ENCODE measurements at places on chromosomes 3 and 15.

DNA sequence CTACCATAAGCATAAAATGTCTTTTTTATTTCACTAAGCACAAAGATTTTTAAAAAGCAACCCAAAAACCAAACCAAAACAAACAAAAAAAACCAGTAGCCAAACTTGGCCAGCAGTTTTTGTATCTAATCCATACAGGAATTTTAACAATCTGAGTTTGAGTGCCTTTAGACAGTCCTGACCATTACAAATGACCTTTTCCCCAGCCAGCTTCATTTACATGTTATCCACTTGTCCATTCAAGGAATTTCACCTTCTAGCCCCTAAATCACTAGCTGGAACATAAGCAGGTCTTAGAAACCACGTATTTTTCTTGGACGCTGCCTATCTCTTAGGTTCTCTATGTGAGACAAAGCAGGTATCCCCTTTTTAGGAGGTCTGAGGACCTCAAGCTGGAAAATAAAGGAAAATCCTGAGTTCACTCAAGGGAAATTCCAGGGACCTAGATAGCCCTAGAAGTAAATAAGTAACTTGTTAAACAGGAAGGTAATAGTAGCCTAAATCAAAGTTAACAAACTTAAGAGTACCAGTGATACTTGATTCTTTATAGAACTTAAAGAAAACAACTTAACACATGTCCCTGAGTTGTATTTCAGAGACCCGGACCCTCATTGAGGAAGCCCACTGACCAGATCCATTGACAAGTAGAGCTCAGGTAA, 34.2 kb downstream of the CIP2A start:
- peaks cover 16% of the 10 kb centered on the region for H3K4me1 ChIP-seq
- H3K4me3 ChIP-seq: no peak overlapping the region
- H3K27ac ChIP-seq: peak overlapping the region; percentile 28
- DNase-seq: no peak

- H3K4me1 ChIP-seq: no peaks in the 10 kb centered on the region
- DNase-seq: no peak
- H3K27ac ChIP-seq: no peak overlapping the region
- H3K27me3 ChIP-seq: no peaks in the 10 kb centered on the region
These were observed 13.0 kb downstream of the THBS1 start for GRCh38 chr15:39593656-39594445.

DNA sequence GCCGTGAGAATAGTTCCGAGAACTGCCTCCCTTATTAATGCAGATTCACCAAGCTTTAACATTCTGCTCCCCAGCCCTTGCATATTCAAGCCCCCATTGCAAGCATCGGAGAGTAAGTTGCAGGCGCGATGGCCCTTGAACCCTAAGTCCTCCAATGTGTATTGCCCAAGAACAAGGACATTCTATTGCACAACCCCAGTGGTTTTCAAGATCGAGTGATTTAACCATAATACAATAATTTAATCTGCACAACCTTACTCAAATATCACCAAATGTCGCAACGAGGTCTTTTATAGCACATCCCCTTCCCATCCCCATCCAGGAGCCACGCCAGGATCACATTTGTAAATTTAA, 21.7 kb upstream of the PLXND1 start:
- peaks cover 9% of the 10 kb centered on the region for H3K4me1 ChIP-seq
- DNase-seq: no peak
- peak overlapping the region; percentile 53 for H3K4me3 ChIP-seq
- H3K27me3 ChIP-seq: no peaks in the 10 kb centered on the region
- peak overlapping the region; percentile 90 for H3K27ac ChIP-seq

DNA sequence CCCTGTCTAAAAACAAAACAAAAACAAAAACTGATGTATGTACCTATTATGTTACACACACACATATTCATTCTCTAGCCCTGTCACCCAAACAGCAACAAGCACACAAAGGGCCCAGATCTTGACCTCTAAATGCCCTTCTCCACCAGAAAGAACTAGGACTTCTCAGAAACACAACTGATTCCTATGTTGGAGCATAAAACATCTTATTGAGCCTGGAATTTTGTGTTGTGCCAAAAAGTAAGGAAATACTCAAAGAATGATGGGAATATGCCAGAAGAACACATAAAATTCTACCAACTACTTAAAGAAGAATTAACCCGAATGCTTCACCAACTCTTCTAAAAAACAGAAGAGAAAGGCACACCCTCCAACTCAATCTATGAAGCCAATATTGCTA, 66.7 kb upstream of the OCA2 start:
- H3K4me3 ChIP-seq: no peak overlapping the region
- no peaks in the 10 kb centered on the region for H3K27me3 ChIP-seq
- no peak overlapping the region for H3K27ac ChIP-seq
- H3K36me3 ChIP-seq: peaks cover 17% of the 10 kb centered on the region
- no peaks in the 10 kb centered on the region for H3K4me1 ChIP-seq

DNA sequence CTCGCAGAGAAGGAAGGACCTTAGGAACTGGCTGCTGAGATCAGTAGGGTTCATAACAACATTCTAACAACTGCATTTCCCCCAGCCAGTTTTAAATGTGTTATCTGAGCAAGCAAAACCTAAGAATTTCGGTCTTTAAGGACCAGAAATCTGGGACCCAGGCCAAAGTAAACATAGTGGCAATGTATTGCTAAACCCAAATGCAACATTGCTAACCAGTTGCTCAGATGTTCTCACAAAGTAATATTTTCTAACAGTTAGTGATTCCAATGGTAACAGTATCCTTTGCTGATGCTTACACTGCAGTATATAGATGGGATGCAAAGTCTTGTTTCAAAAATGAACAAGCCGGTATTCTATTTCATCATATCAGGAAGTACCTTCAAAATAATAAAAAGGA, 254.3 kb downstream of the RYR3 start:
- H3K4me1 ChIP-seq: no peaks in the 10 kb centered on the region
- no peak overlapping the region for H3K27ac ChIP-seq
- H3K27me3 ChIP-seq: no peaks in the 10 kb centered on the region
- DNase-seq: no peak
- H3K36me3 ChIP-seq: no peaks in the 10 kb centered on the region

- H3K36me3 ChIP-seq: no peaks in the 10 kb centered on the region
- DNase-seq: no peak
- no peak overlapping the region for H3K4me3 ChIP-seq
- no peak overlapping the region for H3K27ac ChIP-seq
- H3K27me3 ChIP-seq: no peaks in the 10 kb centered on the region
These were observed 85.0 kb upstream of the GALNT15 start for GRCh38 chr3:16089521-16089920.

- no peaks in the 10 kb centered on the region for H3K36me3 ChIP-seq
- H3K4me3 ChIP-seq: no peak overlapping the region
- H3K4me1 ChIP-seq: no peaks in the 10 kb centered on the region
- DNase-seq: no peak
These were observed 250.8 kb downstream of the RBMS3 start for GRCh38 chr3:29531644-29532043.

GRCh38 chr3:173800154-173800553, 402.6 kb downstream of the NLGN1 start:
- no peaks in the 10 kb centered on the region for H3K27me3 ChIP-seq
- H3K4me1 ChIP-seq: no peaks in the 10 kb centered on the region
- H3K27ac ChIP-seq: no peak overlapping the region
- H3K4me3 ChIP-seq: no peak overlapping the region
- no peak for DNase-seq

DNA sequence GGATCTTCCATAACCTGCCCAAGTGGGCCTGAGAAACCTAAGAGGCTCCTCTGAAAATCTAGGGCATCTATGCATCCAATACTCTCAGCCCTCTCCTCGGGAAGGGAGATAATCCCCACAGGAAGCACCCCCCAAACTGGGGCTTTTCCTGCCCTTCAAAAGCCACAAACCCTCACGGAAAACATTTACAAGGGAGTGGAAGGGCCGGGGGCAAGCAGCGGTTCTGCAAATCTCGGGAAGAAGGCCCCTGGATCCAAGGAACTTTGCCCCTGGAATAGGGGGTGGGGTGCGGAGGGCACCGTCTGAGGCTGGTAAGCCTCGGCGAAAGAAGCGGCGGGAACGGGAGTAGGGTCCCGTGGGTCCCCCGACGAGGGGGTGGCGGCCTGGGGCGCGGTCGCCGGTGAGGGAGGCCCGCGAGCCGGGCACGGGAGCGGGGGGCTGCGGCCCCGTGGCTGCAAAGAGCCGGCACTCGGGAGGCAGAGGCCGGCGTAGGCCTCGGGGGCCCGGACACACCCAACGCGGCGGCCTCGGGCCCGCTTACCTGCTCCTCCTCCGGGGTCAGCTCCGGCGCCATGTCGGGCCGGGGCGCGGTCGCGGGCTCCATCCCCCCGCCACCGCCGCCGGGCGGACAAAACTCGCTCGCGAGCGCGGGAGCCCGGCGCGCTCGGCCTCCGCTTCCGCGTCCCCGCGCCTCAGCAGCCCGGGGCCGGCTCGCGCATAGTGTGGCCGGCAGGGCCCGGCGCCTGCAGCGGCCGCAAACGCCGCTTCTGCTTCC, 755 bp downstream of the PTPN9 start:
- peaks cover 11% of the 10 kb centered on the region for H3K4me1 ChIP-seq
- no peaks in the 10 kb centered on the region for H3K27me3 ChIP-seq
- peak; percentile 75 for DNase-seq
- H3K27ac ChIP-seq: peak overlapping the region; percentile 78
- H3K4me3 ChIP-seq: peak overlapping the region; percentile 95

DNA sequence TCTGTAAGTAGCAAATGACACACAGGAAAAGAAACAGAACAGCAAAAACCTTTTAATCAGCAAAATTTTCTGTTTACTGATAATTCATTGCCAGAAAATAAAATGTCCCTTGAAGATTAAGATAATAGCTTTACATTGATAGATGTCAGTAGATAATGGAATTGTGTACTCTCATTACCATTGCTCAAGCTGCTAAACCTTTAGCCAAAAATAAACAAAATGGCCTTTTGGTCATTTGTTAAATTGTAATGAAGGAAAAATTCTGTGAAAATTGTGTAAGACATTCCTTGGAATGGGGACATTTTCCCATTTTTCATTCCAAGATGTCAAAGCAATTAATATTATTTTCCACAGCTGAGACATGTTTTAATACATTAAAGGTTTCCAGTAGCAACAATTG, 189.8 kb downstream of the PLOD2 start:
- no peak overlapping the region for H3K4me3 ChIP-seq
- no peaks in the 10 kb centered on the region for H3K4me1 ChIP-seq

DNA sequence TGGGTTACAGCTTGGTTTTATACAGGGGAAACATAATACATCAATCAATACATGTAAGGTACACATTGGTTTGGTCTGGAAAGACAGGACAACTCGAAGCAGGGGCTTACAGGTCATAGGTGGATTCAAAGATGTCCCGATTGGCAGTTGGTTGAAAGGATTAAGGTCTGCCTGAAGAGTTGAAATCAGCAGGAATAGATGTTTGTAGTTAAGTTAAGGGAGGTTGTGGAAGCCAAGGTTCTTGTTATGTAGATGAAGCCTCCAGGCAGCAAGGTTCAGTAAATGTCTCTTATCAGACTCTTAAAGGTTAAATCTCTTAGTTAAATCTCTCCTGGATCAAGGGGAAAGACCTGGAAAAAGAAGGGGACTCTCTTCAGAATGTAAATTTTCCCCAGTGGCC, 58.4 kb upstream of the MINAR1 start:
- H3K27me3 ChIP-seq: no peaks in the 10 kb centered on the region
- H3K4me3 ChIP-seq: no peak overlapping the region
- no peaks in the 10 kb centered on the region for H3K4me1 ChIP-seq
- no peak overlapping the region for H3K27ac ChIP-seq
- no peaks in the 10 kb centered on the region for H3K36me3 ChIP-seq
- no peak for DNase-seq

DNA sequence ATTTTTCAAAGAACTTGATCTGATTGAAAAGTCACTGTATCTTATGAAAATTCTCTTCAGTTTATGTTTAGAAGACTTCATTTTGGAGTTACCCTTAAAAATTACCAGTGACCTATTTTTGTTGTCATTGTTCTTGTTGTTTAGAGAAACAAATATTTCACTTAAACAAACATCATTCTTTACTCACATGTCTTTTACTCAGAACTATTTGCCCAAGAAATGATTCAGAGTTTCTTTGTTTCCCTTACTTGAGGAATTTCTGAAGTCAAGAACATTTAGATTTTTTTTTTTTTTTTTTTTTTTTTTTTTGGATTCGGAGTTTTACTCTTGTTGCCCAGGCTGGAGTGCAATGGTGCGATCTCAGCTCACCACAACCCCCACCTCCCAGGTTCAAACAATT, 259.6 kb upstream of the UBE2E1 start:
- no peak for DNase-seq
- H3K4me3 ChIP-seq: no peak overlapping the region
- no peak overlapping the region for H3K27ac ChIP-seq
- H3K4me1 ChIP-seq: no peaks in the 10 kb centered on the region
- H3K27me3 ChIP-seq: no peaks in the 10 kb centered on the region
- no peaks in the 10 kb centered on the region for H3K36me3 ChIP-seq

GRCh38 chr3:133833880-133834620, 28.4 kb downstream of the SRPRB start:
- no peak for DNase-seq
- no peaks in the 10 kb centered on the region for H3K36me3 ChIP-seq
- no peak overlapping the region for H3K27ac ChIP-seq
- no peak overlapping the region for H3K4me3 ChIP-seq
- H3K4me1 ChIP-seq: no peaks in the 10 kb centered on the region

GRCh38 chr3:53196575-53197407, 35.8 kb downstream of the PRKCD start:
- H3K36me3 ChIP-seq: no peaks in the 10 kb centered on the region
- no peak for DNase-seq
- H3K27me3 ChIP-seq: no peaks in the 10 kb centered on the region
- H3K4me3 ChIP-seq: no peak overlapping the region

GRCh38 chr3:53846134-53846850, at the start of the genes CHDH and IL17RB:
CHDH (minus strand) TSS chr3:53846419; CDS start chr3:53824008, 22,411 bp downstream.
IL17RB (plus strand) TSS chr3:53846568; CDS start chr3:53846589, 21 bp downstream.
- H3K27me3 ChIP-seq: no peaks in the 10 kb centered on the region
- H3K4me1 ChIP-seq: peaks cover 32% of the 10 kb centered on the region
- peak within 1 kb of the TSS; percentile 99 for H3K27ac ChIP-seq

DNA sequence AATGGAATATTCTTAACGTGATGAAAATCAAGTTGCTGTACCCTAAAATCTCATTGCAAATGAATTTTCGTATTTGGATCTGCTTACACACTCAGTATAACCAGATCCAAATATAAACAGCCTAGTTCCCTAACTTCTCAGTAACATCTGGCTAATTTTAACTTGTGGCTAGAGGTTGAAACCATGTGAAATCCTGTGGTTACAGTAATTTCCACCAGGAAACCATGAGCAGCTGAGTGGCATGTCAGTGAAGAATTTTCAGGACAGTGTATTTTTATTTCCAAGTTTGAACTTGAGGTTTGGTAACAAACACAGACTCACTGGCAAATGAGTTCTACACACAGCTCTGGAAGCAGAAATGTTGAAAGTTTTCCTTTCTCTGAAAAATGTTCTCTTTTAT, 754.1 kb downstream of the NR2F2 start:
- H3K36me3 ChIP-seq: no peaks in the 10 kb centered on the region
- H3K27me3 ChIP-seq: no peaks in the 10 kb centered on the region

- no peaks in the 10 kb centered on the region for H3K36me3 ChIP-seq
- H3K27me3 ChIP-seq: no peaks in the 10 kb centered on the region
- H3K4me3 ChIP-seq: no peak overlapping the region
- H3K27ac ChIP-seq: no peak overlapping the region
These were observed 678.6 kb downstream of the MECOM start for GRCh38 chr3:168984872-168985271.

- H3K4me3 ChIP-seq: no peak overlapping the region
- H3K4me1 ChIP-seq: peaks cover 19% of the 10 kb centered on the region
- H3K27me3 ChIP-seq: no peaks in the 10 kb centered on the region
These were observed 45.4 kb downstream of the TMEM45A start for GRCh38 chr3:100537646-100538338.

- H3K27me3 ChIP-seq: no peaks in the 10 kb centered on the region
- H3K4me1 ChIP-seq: no peaks in the 10 kb centered on the region
- no peak overlapping the region for H3K27ac ChIP-seq
- H3K4me3 ChIP-seq: no peak overlapping the region
- DNase-seq: no peak
These were observed 57.6 kb downstream of the CLDN11 start for GRCh38 chr3:170476291-170476690.
